NCI-H187 (cell line): ENCODE measurements at places on chromosomes 1 and 21.

DNA sequence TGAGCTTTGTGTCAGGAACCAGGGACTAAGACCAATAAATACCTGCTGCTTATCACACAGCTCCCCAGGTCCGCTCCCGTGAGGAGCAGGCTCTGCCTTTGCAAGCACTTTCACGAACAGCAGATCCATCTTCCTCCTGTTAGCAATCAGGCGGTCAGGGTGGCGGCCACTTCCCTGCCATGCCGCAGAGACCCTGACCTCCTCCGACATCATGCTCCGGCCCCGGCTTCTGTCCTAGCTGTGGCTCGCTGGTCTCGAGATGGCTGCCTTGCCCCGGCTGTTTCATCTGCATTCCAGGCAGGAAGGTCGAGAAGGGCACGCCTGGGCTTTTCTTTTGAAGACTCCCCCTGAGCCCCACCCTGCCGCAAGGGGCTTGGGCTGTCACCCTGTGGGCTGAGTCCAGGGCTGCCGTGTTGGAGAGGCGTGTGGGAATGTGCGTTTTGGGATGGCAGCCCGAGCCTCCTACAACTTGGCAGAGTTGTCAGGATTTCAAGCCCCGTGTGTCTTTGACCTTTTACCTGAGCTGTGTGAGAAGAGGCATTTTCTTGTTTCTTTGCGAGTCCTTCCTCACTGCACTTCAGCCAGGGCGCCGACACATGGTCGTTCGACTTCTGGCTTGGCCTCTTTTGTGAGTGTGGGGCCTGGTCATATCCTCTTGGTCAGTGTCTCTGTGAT, 59.5 kb downstream of the AGPAT3 start:
- DNase-seq = no peak

DNA sequence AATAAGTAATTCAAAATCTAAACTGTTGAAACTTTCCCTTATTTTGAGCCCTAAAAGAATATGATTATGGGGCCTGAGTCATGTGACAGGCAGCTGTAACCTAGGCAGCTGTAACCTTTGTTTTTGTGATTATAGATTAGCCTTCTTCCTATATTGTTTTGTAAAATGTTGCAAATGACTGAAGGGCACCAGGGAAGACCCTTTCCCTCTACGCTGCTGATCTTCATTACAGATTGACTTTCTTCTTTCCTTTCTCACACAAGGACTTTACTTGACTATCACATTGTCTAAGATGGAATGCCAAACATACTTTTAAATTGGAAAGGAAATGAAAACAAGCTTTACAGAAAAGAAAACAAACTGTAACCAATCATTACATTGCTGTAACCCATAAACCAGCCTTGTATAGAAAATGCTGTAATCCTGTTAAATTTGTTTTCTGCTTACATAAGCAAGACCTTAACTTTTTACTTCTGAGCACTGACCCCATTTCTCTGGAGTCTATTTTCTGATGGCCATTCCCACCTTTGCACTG, 242.2 kb downstream of the RGS7 start:
- no peak for DNase-seq

GRCh38 chr1:59029411-59030167, 245.7 kb upstream of the JUN start:
- DNase-seq = no peak

- DNase-seq = no peak
These were observed 45.6 kb upstream of the RAB4A start for GRCh38 chr1:229225331-229225782.

DNA sequence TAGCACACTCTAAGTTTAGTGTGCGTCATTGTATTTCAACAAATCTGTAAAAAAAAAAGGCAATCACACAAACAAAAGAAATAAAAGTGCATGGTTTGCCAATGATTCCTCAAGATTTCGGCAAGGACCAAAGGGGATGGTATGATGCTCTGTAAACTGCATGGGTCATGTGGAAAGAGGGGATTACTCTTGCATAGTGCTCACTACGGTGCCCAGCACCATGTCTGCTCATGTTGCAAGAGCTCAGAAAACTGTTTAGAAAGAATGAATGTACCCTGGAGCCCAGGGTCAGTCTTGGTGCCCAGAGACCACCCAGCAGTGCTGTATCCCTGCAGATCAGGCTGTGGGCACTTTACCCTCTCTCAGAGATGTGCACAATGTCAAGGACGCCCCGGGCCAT, 3.6 kb upstream of the KCNA10 start:
- no peak for DNase-seq

DNA sequence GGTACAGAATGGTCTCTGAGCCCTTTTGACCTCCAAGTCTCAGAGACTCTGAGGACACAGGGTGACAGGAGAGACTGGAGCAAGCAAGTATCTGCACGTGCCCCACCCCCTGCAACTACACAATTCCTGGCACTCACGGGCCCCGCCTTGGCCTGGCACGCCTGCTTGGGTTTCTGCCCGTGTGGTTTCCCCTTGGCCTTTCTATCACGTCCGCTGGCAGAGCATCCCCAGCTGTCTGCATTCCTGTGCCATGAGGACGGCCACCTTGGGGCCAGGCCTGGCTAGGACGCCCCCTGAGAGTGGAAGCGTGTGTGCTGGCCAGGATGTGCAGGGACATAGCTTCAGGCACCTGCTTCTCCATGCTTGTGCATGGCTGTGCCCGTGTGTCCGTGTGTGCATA, 14.3 kb upstream of the EDN2 start:
- DNase-seq = no peak

GRCh38 chr1:117312453-117313138, 54.7 kb upstream of the MAN1A2 start:
- DNase-seq = no peak
